ENCODE measurements at places on chromosomes 7 and 10.

- DNase-seq = peak; percentile 9
Measured at GRCh38 chr10:11178606-11179515, 161.2 kb downstream of the CELF2 start.

- peak; percentile 13 for DNase-seq
Measured at GRCh38 chr7:132656846-132657776, 80.8 kb upstream of the PLXNA4 start.

- DNase-seq = no peak
Measured at GRCh38 chr7:389911-390601, 100.1 kb downstream of the FOXL3 start.

DNA sequence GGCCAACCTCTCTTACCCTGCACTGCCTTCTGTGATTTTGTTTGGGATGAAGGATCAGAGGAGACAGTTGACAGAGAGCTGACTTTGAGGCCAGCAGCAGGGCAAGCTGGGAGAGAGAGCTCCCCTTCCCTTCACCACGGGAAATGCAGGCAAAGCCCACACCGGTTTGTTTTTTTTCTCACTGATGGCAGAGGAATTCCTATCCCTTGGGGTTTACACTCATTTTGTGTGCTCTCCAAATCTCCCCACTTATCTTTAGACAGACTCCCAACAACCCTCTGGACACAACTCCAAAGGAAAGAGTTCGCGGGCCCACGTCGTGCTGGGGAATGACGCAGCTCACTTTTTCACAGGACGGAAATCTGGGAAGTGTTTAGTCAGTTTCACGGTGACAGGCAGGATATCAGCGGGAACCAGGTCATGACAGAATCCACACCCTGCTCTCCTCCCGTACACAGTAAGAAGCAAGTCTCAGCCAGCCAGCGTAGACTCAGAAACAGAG, 68.3 kb upstream of the FAM171A1 start:
- DNase-seq = peak; percentile 49

DNA sequence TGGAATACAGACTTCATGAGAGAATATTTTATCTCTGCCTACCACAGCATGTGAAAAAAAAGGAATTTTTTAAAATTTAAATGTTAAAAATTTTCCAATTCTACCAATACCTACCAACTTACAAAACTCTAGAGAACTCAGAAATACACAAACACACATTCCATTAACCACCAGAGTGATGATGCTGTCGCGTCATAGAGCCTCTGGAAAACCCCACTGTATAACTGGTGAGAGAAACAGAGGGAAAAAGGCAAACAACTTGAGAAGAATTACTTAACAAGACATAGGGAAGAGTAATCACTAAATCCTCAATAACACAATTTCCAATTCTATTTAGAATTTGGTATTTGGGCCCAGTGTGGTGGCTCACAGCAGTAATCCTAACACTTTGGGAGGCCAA, 6.2 kb upstream of the SPOCK2 start:
- DNase-seq = no peak

DNA sequence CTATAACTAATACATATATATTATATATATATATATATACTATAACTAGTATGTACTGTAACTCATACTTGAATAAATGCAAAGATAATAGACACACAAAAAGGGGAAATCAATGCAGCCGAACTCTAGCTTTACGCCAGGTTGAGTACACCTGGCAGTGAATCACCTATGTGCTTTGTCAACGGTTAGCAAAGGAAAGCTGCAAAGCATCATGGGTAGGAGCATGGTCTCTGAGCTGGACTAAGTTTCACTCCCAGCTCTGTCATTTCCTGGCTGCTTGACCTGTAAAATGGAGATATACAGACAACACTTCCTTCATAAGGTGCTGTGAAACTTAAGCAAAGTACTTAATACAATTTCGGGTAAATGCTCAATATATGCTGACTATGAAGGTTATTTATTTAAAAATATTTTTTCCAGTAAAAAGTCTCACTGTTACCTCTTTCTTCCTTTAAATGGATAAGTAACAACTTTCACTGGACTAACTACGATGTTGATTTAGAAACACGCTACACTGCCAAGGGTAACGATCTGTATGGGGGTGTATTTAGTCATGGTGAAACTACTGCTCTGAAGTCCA, 61.7 kb upstream of the ITGA8 start:
- DNase-seq = peak; percentile 35

GRCh38 chr10:71090330-71090729, 122.0 kb upstream of the UNC5B start:
- no peak for DNase-seq

- DNase-seq = peak; percentile 89
Measured at GRCh38 chr10:62732841-62733653, 71.5 kb upstream of the ADO start.

- DNase-seq = no peak
Measured at GRCh38 chr10:83252169-83252568, 887.1 kb upstream of the GHITM start.

DNA sequence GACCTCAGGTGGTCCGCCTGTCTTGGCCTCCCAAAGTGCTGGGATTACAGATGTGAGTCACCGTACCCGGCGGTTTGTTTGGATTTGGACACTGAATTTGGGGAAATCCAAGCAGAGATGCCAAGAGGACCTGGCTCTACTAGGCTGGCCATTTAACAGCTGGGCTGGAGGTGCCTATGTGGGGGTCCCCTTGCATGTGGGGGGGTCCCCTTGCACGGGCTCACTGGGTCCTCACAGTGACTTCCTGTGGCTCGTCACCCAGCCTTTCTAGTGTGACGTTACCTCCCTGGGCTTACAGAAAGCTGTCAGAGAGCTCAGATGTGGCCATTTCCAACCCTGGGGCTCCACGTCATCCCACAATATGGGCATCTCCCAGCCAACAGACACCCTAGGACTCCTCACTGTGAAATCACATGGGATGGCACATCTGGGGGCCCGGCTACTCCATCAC, 49.3 kb upstream of the GNA12 start:
- no peak for DNase-seq

DNA sequence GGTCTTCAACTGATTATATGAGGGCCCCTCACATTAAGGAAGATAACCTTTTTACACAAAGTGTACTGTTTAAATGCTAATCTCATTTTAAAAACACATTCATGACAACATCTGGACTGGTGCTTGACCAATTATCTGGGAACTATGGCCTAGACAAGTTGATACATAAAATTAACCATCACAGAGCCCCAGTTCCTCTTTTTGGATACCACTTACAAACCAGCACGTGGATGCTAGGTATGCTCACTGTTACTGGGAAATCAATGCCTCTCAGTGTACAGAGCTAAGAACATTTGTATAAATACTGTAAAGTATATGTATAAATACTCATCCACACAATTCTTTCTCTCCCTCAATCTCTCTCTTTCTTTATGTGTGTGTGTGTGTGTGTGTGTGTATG, 1217.8 kb upstream of the LRRTM3 start:
- no peak for DNase-seq

- peak; percentile 64 for DNase-seq
Measured at GRCh38 chr7:41134300-41135255, 568.3 kb downstream of the INHBA start.

- no peak for DNase-seq
Measured at GRCh38 chr10:117312430-117312829, 62.8 kb downstream of the PDZD8 start.

DNA sequence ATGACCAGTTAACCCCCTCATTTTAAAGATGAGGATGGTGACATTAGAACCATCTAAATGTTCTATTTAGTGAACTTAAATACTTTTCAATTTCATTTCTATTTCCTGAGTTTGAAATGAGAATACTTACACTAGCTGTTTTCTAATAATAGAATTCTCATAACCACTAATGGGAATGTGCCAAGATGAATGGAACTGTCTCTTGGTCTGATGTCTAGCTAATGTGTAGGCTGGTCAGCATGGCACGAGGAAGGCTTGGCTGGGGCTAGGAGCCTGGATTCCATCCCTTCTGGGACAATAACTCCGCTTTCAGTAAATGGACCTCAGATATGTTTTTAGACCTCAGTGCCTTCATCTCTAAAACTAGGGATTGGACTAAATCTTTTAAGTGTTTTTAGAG, 185.8 kb upstream of the NRP1 start:
- no peak for DNase-seq

DNA sequence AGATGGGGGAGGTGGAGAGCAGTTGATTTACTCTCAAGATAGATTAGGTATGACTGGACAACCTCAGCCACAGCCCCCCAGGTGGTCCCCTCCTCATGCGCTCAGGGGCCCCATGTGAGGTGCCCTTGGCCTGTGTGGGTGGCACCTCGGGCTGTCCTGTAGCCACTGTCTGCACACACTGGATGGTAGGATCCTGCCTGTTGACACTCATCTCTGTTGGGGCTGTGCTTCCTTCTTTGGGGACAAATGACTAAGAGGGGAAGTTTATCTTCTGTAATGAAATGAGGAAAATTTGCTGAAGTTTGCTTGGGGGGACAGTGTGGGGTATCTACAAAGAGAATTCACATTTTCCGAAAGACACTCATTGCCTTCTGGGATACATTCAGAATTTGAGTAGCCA, 53.6 kb upstream of the ANTXRL start:
- DNase-seq = no peak

GRCh38 chr7:41375582-41375981, 327.3 kb downstream of the INHBA start:
- no peak for DNase-seq

GRCh38 chr7:37450035-37450434, 1.4 kb upstream of the ELMO1 start:
- no peak for DNase-seq

DNA sequence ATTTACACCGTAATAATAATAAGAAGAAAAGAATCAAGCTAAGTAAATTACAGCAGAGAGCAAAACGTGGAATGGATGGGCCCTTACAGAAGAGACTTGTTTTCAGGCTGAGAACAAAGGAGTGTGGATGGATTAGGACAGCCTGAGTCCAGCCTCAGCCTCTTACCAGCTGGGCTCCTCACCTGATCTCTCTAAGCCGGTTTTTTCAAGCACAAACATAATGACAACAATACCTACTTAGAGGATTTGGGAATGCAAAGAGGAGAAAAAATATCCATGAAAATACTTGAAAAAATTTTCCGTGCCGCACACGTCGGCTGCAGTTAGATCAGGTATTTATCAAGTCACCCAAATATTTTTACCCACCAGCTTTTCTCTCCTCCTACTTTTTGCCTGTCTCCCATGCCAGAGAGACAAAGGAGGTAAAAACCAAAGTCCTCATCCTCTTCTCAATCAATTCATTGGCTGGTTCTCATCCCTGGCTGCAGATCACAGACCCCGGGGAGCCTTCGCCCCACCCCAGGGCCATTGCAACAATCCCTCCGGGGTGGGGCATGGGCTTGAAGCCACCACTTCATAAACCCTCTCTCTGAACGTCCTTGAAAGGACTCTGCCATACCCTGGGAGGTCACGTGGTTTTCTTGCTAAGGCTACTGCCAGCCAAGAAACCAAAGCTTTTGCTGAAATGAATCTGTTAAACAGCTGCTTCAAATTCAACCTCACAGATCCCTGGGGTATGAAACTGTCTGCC, 29.7 kb upstream of the GTF2I start:
- no peak for DNase-seq

DNA sequence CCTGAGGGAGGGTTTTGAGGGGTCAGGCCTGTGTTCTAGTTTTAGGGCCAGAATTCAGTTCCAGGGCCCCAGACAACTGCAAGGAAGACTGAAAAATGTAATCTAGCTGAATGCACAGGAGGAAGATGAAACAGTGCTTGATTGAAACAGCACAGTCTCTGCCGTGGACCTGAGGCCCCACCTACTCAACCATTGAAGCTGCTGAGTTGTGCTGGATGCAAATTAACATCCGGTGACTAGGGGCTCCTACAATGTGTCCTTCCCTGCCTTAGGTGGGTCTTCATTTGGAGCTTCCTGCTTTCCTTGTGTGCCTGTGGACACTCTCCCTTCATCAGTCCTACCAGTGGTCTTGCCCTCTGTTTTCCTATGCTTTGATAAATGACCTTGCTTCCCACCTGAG, 5.7 kb downstream of the GLRX3 start:
- DNase-seq = peak; percentile 26

- no peak for DNase-seq
Measured at GRCh38 chr10:76975126-76975525, 662.5 kb downstream of the KCNMA1 start.

DNA sequence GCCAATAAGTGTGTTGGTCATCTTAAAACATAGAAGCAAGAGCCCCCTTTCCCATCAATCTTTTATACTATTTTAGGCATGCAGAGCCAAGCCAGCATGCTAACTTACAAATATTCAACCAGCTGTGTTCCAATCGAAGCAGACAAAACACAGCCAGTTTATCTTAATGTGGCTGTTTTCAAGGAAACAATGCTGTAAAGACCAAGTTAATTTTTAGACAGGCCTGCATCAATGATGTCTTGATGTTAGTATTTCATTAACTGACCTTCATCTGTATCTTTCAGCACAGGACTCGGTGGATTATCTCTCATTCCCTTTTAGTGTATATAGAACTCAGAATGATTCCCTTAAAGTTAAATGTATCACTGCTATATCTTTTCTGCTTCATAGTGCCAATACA, 262.0 kb upstream of the ZWINT start:
- peak; percentile 48 for DNase-seq

DNA sequence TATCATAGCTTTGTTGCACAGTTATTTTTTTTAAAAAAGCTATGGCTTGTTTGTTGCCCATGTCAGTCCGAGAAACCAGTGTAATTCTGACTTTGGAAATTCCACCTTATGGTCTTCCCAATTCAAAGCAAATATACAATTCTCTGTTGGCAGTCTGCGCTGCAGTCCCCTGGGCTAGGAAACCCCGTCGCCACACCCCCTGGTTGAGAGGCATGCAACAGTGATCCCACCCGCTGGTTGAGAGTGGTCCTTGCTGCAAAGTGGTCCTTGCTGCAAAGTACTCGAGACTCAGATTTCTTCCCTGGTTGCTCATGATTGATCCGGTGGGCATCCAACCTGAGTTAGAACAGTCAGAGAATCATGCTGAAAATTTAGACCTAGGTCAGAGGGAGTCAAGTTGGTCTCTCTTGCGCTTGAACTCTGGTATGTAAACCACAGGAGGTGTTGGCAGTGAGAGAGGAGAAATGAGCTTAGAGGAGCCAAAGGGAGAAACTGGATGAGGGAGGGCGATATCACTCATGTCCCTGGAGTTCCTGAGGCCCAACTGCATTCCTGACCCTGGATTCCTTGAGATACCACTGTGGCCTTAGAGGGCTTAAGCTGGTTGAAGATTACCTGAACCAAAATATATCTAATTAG, 45.0 kb upstream of the STK17A start:
- DNase-seq = peak; percentile 87

DNA sequence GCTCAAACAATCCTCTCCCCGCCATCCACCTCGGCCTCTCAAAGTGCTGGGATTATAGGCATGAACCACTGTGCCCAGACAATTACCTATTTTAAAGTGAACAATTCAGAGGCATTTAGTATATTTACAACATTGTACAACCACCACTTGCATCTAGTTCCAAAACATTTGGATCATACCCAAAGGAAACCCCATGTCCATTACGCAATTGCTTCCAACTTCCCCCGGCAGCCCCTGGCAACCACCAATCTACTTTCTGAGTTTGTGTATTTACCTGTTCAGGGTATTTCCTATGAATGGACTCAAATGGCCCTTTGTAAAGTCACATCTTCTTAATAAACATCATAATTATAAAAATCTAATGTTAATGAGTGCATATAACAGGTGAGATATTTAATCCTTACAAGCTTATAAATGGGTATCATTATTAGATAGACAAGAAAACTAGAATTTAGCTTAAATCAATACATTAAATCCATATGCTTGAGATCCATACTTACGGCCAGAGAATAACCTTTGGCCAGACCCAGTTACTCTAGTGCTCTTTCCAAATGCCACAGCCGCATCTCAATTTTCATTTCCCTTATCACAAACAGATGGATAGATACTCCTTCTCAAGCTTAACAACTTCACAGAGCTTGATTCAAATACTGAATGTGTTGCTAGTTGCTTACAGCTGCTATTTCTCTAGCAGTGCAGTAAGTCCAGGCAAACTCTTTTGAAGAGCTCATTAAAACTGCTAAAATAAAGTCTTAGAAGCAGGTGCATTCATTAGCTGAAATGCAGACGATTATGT, 133.4 kb upstream of the MKLN1 start:
- no peak for DNase-seq

Measured in kidney tubule cell (primary cell).